ENCODE measurements at places on chromosomes 4 and X.

GRCh38 chr4:68592673-68593072 lies 16.6 kb upstream of the UGT2B17 start:
- DNase-seq: no peak

GRCh38 chr4:10167201-10167600 lies 50.6 kb upstream of the WDR1 start:
- no peak for DNase-seq

GRCh38 chr4:32847461-32847860 lies 2127.3 kb downstream of the PCDH7 start:
- no peak for DNase-seq

- peak; percentile 42 for DNase-seq
Measured at GRCh38 chr4:140052050-140052449, 101.9 kb downstream of the MAML3 start.

DNA sequence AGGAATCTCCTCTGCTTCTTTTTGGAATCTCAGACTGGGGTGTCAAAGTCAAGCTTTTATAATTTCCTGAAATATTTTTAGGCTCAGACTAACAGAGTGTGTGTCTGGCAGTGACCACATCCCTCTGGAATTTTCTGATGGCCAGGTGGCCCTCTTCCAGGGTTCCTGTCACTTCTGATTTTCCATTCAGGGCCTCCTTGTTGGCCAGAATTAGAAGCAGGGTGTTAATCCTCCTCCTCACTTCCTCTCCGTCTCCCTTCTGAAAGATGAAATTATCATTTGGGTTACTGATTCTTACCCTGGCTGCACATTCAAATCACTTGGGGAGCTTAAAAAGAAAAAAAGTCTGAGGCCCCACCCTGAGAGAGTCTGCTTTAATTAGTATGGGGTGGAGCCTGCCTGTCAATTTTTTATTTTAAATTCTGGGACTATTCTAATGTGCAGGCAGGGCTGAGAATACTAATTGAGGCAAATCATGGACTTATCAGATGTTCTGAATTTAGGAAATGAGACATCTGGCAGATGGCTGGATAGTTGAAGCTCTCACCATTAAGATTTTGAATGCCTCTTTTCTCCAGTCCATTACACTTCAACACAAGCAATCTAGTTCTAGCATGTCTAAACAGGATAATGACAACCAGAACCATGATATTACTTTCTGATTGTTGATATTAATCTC lies 43.2 kb downstream of the HAND2 start:
- DNase-seq: no peak

- DNase-seq: no peak
Measured at GRCh38 chrX:2445662-2446623, 54.8 kb downstream of the DHRSX start.

DNA sequence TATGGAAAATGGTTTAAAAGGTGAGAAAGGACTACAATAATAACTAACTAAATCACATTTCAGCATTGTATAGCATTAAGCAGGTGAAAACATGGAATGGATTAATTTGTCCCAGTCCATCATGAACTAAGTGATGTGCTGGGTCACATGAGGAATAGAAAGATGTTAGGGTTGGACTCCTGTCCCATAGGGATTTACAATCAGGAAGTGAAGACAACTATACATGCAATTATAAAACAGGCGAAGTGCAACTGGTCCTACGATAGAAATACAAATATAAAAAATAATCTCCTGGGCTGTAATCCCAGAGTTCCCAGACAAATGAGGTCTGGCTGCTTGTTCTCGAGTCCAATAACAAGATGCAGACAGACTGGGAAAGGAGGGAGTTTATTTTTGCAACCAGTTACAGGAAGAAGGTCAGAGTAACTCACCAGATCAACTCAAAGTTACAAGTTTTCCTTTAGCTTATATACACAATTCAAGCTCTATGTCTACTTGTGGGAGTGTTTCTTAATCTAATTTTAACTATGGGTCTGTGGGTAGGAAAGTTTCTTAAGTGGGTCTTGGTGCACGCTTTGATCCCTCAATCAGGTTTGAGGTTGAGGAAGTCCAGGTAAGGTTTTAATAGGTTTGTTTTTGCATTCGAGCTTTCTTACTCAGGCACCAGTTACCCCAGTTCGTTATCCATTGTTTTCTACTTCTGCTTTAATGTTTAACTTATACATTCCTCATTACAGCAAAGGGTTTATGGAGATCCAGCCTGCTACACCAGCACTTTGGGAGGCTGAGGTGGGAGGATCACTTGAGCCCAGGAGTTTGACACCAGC lies 50.1 kb downstream of the IGFBP7 start:
- no peak for DNase-seq

- peak; percentile 55 for DNase-seq
Measured at GRCh38 chr4:165208741-165209388, 1.5 kb downstream of the KLHL2 start.

DNA sequence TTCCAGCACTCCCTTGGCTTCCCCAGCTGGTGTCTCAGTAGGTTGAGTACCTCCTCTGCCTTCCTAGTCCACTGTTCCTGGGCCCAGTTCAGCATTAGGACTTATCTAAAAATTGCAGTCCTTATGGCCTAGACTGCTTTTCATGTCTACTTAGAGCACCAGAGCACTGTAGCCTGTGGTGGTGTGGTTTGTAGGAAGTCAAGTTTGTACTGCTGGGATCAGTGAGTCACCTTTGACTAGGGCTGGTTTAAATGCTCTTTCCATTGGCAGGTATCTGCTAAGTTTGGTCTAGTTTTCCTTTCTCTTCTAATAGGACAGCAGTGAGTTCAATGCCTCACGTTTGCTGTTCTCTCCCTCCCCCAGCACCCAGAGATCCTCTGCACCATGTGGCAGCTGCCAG lies 233.6 kb upstream of the WDFY3 start:
- no peak for DNase-seq

- no peak for DNase-seq
Measured at GRCh38 chrX:149370097-149370496, 135.0 kb downstream of the IDS start.

DNA sequence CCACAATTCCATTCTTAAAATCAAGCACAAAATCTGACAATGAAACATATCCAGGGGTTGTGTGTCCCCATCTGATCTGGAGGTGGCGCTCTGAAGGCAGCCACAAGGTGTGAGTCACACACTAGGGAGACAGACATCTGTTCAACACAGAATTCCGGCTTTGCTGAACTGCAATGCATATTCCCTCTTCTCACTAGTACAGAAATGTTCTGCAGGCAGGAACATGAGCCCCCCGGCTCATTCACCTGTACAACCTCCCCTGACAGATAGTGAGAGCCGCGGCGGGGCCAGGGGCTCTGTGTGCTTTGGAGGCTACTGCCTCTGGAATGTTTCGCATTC lies 41.9 kb downstream of the WDR1 start:
- no peak for DNase-seq

DNA sequence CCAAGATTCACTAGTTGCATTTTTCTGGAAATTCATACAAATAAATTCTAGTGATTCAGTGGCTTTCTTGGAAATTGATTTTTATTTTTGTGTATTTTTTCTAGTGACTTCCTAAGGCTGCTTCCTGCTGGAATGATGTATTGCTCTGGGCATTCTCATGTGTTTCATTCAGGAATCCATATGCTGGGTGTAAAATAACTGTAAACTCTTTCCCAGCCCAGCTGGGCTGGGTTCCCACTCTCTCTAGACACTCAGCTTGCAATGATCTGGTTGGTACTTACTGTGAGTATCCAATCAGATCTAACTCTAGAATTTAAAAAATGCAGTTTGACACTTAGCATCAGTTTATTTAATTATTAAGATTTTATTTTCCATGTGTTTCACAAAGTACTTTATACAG lies 882.2 kb downstream of the STIM2 start:
- no peak for DNase-seq

DNA sequence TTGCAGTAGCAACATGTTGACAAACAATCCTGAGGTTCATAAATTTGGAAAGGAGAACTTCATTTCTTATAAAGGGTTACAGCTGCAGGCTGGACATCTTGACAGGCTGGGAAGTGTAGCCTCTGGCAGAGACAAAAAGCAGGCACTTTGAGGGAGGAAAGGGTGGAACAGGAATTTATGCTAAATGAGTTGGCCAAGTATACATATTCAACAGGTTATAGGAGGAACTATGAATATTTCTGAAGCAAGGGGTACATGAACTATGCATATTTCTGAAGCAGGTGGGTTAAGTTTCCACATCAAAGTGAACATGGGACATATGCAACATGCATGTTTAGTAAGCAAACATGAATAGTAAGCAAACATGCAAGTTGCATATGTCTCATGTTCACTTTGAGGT lies 1.6 kb upstream of the ANTXR2 start:
- DNase-seq: no peak

GRCh38 chr4:17721496-17722355 lies 59.7 kb downstream of the FAM184B start:
- DNase-seq: no peak

- DNase-seq: no peak
Measured at GRCh38 chr4:65917486-65917885, 247.2 kb upstream of the EPHA5 start.

GRCh38 chr4:139607502-139608060 lies 51.6 kb upstream of the SETD7 start:
- DNase-seq: no peak

DNA sequence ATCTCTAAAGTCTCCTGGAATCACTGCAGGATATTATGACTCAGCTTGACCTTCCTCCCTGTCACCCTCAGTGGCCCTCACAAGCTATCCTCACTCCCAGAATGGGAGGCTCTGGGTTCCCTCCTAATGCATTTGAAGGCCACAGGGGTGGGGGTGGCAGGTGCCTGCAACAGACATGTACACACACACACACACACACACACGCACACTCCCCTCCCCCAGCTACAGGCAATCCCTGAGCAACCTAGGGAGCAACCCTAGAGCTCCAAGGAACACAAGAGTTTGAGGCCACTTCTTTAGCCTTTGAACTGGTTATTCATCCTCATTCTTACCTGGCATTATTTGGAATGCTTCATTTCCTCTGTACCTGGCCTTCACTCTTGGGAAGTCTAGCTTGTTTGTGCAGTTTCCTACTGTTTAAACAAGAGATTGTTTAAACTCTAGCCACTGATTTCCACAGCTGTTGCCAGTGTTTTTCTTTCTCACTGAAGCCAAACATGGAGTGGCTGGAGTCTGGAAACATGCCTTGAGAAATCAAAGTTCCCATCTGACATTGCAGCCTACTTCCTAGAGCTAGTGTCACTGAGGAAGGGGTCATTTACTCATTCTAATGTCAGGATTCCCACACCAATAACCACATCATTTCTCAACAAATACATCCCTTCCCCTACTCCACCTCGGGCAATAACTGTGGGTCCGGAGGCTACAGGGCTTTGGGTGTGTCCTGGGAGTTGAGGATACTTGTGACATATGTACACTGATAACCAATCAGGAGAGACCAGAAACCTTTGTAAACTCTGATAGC lies 37.7 kb downstream of the MAOA start:
- DNase-seq: no peak

DNA sequence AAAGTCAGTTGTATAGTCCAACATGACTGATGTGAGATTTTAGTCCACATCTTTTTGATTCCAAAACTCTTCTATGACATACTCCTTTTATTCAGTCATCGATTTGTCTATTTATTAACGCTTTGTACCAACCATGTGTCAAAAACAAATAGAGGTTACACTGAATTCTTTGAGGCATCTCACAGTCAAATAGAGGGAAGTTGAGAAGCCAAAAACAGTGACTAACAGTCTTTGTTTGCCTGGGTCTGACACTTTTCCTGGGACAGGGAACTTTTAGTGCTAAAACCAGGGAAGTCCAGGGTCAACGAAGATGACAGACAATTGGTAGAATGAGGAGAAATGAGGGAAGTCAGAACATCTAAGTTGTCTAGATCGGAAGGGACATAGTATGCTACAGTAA lies 169.9 kb upstream of the HS3ST1 start:
- no peak for DNase-seq

GRCh38 chr4:76803522-76803921 lies 94.4 kb downstream of the SOWAHB start:
- no peak for DNase-seq

DNA sequence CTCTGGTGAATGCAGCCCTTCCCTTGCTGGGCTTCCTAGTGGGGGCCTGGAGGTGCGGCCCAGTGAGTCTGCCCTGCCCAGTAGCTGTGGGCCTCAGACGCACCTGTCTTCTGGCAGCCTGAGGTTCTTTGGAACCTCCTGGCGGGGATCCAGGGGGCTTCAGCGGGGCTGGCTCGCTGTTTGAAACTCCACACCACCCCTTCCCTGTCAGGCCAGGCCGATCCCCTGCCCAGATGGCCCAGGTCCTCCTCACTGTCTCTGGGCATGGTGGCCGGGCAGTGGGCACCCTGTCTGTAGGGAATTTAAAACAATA lies 10.7 kb upstream of the NKX1-1 start:
- DNase-seq: no peak

GRCh38 chr4:185304944-185305690 lies 90.6 kb downstream of the LRP2BP start:
- DNase-seq: peak; percentile 43

DNA sequence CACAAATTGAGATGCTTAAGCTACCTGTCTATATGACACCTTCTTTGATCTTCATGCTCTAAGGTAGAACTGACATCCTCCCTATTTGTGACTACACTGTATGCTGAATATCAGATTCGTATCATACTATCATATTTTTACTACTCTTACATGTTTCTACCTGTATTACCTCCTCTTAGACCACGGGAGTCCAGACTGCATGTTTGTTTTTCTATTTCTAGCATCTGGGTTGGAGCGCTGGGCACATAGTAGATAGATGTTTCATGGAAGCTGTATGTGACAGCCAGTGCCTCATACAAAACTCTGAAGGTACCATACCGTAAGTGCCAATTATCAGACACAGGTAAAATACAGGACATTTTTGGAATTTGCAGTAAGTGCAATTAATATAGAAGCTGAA lies 47.6 kb downstream of the ATP10D start:
- no peak for DNase-seq

DNA sequence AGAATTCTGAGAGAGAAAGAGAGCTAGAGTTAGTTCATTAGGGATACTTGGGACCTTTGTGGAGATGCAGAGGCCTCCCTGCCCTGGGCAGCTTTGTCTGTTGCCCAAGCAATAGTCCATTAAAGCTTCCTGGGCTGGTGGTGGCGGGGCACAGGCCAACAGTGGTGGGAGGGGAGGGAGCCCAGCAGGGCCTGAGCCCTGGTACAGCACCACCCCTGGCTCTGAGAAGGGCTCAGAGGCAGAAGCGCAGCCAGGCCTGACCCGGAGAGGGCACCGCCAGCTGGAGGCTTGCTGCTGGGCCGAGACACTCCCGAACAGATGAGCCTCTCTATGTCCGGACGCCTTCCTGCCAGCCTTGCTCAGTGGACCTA lies 65.3 kb downstream of the EFNB1 start:
- DNase-seq: no peak

DNA sequence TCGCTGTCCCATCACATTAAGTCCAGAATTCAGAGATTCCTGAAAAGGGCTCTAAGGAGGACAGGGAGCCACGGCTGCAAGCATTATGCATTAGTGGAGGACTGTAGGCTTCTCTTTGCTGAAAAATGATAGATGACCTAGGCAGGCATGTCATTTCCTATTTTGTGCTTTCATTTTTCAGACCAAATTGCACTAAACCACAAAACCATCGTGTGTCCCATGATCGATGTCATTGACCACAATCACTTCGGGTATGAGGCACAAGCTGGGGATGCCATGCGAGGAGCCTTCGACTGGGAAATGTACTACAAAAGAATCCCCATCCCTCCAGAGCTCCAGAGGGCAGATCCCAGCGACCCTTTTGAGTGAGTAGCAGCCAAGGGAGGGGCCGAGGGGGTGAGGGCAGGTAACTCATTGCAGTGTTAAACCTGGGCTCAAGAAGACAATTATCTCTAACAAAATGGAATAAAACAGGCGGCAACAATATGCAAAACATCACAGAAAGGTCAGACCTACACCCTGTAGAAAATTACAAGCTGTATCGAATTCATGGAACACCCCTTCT lies 355.2 kb upstream of the GALNT7 start:
- DNase-seq: peak; percentile 4

Measured in activated CD4-positive, alpha-beta T cell treated with anti-CD3 and anti-CD28 coated beads, Interleukin-2, amount 50 U/mL, for 16 hours (primary cell).